ENCODE measurements at places on chromosomes 7 and 10.

- no peak for DNase-seq
These were observed 139.0 kb downstream of the TACC2 start for GRCh38 chr10:122127943-122128342.

DNA sequence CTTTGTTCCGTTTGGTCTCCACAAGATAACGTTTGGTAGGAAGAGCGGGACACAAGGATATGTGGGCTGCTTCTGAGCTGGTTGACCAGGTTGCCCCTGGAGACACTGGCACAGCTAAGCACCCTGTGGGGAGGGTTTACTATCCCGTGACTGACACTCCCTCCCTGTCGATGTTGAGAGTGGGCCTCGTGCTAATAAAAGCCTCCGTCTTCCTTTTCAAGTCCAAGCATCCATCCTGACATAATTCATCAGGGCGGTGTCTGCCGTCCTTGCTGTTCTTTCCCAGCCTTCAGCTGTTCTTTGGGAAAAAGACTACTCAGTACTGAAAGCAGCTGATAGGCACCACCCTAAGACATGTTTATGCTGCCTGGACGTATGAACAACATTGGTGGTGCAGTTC is 49.6 kb downstream of the SHH start:
- DNase-seq, result no peak

DNA sequence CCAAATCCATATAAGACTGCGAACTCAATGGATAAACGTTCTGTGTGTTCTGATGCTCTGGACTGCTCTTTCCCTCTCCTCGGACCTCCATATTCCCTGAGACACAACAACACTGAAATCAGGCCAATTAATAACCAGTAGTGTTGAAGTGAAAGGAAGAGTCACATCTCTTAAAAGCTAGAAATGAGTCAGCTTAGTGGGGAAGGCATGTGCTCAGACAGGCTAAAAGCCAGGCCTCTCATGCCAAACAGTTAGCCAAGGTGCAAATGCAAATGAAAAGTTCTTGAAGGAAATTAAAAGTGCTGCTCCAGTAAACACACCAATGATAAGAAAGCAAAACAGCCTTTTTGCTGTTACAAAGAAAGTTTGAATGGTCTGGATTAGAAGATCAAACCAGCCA is 29.3 kb downstream of the TNS3 start:
- DNase-seq, result peak; percentile 72

- DNase-seq, result peak; percentile 70
These were observed 100.6 kb upstream of the MDFIC start for GRCh38 chr7:114821030-114821900.

GRCh38 chr7:2050511-2050866 is 182.3 kb downstream of the MAD1L1 start:
- no peak for DNase-seq

GRCh38 chr7:82162289-82162688 is 281.3 kb downstream of the CACNA2D1 start:
- peak; percentile 46 for DNase-seq

DNA sequence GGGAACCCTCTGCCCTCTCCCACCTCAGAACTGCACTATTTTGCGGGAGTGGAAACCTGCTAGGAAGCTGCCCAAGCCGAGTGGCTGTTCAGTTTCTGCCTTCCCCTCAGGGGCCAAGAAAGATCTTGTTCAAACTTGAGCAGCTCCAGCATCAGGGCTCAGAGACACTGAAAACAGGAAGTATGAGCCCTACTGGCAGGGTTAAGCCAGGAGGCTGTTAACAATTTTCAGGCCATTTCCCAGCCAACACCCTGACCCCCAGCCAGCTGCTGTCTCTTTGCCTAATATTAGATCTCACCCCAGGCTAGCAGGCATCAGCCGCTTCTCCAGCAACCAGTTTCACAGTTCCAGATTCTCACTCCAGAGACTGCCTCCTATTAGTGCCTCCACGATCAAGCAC is 9.2 kb downstream of the PLAU start:
- DNase-seq, result no peak

- DNase-seq, result peak; percentile 19
These were observed 14.3 kb downstream of the GHRHR start for GRCh38 chr7:30977896-30978564.

DNA sequence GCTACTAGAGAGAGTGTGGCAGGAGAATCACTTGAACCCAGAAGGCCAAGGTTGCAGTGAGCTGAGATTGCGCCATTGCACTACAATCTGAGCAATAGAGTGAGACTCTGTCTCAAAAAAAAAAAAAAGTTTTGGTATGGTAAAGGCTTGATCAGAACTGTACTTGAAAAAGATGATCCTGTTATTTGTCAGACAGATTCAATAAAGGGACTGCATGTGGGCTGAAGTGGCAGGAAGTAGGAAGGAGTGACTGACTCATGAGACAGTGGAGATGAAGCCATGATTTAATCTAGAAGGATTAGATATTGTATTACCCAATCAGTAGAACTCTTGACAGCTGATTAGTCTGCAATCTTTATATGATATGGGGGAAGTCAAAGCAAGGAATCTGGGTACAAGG is 2.7 kb upstream of the TMEM254 start:
- peak; percentile 20 for DNase-seq

GRCh38 chr10:130799532-130799931 is 512.0 kb downstream of the TCERG1L start:
- DNase-seq, result no peak

GRCh38 chr7:7706101-7706511 is 12.3 kb downstream of the RPA3 start:
- no peak for DNase-seq

DNA sequence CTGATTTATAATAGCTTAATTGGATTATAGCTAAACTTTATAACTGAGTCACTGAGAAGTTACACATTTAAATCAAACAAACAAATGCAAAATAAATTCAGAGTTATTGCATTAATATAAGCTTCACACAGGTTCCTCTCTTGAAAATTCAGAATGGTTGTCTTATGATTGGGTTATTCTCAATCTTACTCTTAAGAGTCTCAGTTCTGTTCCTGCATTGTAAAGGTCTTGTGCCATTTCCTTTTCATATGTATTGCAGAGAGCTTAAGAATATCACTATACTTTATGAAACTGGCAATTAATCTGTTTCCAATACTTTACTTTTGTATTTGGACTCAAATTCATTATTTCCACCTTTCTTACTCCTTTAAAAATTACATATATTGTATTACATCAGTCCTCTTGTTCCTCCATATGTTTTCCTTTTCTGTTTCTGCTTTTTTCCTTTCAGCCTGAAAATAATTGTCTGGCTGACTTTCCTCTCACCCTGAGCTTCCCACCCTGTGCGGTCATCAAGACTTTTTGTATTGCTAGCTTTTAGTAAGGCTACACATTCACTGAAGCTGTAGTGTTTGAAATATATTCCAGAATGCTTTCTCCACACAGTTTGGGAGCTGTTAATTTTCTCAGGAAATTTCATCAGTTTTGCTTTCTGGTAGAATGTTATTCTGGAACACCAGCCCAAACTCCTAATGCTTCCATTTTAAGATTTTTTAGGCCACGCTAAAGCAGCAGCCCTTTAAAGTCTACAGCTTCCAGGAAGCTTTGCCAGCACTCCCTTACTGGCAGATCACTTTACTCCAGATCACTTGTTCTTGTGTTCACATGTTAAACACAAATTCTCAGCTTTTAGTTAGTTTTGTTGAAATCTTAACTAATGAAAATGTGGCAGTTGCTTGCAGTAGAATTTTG is 139.4 kb downstream of the KCND2 start:
- DNase-seq, result no peak

- peak; percentile 24 for DNase-seq
These were observed 1.6 kb downstream of the AVPI1 start for GRCh38 chr10:97685395-97685958.

DNA sequence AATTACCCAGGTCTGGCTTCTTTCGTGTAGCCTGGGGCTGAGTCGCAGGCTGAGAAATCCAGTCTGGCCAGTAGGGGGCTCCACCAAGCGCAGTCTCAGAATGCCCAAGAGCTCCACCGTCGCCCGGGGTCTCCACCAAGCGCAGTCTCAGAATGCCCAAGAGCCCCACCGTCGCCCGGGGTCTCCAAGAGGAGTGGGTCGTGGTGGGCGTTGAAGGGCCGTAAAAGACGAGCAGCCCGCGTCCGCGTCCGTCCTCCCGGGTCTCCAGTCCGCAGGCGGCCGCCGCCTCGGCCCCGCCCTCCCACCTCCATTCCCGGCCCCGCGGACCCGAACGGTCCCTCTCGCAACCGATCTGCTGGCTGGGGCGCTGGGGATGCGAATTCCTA is 892 bp upstream of the ZYX start:
- peak; percentile 86 for DNase-seq

DNA sequence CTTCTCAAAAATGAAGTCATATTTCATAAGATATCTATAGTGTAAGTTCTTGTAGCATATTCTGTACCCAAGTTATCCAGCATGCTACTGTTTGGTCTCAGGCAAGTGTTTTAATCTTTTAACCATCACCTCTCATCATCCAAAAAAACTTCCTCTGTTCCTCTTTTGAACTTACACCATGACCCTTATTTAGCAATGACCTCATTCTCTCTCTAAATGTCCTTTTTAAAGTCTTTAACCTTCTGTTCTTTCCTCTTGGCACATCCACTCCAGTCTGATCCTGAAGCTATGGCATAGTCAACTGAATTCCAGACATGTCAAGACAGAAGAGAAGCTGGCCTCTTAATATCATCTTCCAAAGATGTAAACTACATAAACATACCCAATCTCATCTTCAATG is 26.2 kb downstream of the PPP3CB start:
- no peak for DNase-seq

DNA sequence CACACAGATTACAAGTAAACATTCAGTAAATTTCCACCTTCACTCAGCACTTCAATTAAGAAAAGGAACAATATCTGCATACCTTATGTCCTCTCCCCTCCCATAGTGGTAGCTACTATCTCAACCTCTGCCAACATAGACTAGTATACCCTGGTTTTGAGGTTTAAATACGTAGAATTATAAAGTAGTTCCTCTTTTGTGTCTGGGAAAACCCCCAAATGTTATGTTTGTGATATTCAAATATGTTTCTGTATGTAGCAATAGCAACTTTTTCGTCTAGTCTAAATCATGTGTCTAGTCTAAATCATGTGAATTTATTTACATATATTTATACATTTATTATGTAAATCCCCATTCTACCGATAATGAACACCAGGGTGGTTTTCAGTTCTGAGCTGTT is 13.2 kb upstream of the CAMK2B start:
- DNase-seq, result no peak

DNA sequence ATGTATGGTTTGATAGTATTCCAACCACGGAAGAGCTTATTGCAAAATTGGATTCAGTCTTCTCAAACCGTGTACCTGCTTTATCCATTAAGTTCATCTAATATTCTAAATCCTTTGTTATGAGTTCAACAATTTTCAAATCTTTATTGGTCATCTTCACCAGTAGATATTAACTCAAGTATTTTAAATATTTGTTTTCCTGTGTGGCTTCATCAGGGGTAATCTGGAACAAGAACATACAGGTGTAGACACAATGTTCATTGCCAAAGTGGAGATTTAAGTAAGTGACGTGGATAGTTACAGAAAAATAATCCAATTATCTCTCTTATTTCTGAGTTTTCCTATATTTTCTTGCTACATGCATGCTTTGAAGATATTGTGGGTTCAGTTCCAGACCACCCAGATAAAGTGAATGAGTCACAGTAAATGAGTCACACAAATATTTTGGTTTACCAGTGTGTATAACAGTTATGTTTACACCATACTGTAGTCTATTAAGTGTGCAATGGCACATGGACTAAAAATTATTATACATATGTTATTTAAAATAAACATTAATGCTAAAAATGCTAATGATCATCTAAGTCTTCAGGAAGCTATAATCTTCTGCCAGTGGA is 429.0 kb upstream of the POT1 start:
- no peak for DNase-seq

DNA sequence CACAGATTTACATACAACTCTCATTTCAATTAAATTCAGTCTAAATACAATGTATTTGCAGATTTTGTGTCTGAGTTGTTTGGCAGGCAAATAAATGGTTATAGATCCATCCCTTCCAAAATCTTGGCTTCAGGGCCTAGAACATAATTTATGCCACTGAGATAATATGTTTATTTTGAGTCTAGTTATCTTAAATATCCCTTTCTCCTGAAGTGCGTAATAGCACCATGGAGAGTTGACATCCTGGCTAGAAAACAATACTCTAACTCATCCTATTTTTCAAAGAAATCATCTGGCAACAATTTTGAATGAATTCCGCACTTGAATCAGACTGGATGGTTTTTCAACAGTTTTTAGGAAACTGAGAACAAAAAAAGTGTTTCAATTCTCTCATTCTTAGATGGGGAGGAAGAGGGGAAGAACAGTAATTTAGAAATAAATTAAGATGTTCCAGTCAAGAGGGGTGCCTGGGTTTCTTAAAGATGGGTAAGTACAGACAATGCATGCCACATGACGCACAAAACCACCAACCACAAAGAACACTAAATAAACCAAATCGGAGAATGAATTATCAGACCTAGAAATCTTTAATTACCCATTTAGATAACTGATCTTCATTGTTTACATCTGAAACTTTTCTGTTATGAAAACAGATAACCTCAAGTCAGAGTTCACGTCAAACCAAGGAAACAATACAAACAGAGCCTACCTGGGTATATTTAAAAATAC is 228.7 kb upstream of the PTN start:
- DNase-seq, result no peak

GRCh38 chr7:141001546-141001945 is 13.2 kb downstream of the MRPS33 start:
- DNase-seq, result no peak

DNA sequence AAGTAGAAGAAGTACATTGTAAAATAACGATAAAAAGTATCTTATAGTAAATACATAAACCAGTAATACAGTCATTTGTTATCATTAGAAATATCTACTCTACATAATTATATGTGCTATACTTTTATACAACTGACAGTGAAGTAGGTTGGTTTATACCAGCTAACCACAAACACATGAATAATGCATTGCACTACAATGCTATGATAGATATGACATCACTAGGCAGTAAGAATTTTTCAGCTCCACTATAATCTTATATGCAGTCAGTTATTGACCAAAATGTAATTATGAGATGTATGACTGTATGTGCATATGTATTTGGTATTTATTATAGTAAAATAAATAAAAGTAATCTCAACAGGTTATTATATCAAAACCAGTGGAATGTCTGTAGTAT is 23.4 kb upstream of the SGCE start:
- peak; percentile 38 for DNase-seq

- DNase-seq, result no peak
These were observed 26.9 kb upstream of the GSAP start for GRCh38 chr7:77443042-77443441.

GRCh38 chr10:112394475-112394875 is 20.6 kb downstream of the ACSL5 start:
- no peak for DNase-seq

- DNase-seq, result peak; percentile 70
These were observed 39.8 kb upstream of the ZNF438 start for GRCh38 chr10:31071232-31072005.

DNA sequence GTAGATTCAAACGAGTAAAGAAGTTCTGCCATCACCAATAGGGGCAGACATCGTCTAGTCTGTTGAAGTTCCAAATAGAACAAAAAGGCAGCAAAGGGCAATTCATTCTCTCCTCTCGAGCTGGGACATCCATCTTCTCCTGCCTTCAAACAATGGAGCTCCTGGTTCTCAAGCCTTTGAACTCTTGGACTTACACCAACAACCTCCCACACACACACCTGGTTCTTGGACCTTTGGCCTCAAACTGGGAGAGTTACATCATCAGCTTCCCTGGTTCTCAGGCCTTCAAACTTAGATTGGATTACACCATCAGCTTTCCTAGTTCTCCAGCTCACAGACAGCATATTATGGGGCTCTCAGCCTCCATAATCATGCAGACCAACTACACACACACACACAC is 9.8 kb upstream of the GIMAP5 start:
- DNase-seq, result no peak

GRCh38 chr7:127322832-127323493 is 69.5 kb downstream of the ZNF800 start:
- DNase-seq, result no peak
